ENCODE measurements at places on chromosomes 11 and 22. TPM values are rescaled to one million over a fixed set of nuclear protein-coding genes. Genes with fewer than 3 reads are reported as not detected.
A peak's percentile ranks its signal among the peaks of the same experiment; 100 is the strongest.

- H3K27ac ChIP-seq, result peak overlapping the region; percentile 82
- H3K27me3 ChIP-seq, result no peaks in the 10 kb centered on the region
- H3K4me1 ChIP-seq, result peaks cover 42% of the 10 kb centered on the region
Observed at GRCh38 chr11:8732748-8733241, 50.2 kb downstream of the RPL27A start.

The MPZL3 gene
- 1.6 TPM for total RNA-seq

DNA sequence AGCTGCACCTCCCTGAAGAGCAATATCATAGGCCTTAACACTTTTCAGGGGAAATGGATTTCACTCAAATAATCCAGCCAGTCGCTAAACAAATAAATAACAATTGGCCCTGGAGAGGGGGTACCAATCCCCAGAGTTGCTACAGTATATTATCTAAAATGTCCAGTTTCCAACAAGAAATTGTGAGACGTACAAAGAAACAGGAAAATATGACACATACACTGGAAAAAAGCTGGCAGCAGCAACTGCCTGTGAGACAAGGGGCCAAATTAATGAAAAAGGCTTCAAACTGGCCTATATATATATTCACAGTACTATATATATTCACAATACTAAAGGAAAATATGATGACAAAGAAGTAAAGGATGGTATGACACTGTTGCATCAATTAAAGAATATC lies 4.0 kb downstream of the NF2 start:
- no peaks in the 10 kb centered on the region for H3K36me3 ChIP-seq
- no peak for DNase-seq
- H3K27me3 ChIP-seq, result no peaks in the 10 kb centered on the region
- peak overlapping the region; percentile 59 for H3K27ac ChIP-seq
- H3K4me1 ChIP-seq, result peaks cover 36% of the 10 kb centered on the region

DNA sequence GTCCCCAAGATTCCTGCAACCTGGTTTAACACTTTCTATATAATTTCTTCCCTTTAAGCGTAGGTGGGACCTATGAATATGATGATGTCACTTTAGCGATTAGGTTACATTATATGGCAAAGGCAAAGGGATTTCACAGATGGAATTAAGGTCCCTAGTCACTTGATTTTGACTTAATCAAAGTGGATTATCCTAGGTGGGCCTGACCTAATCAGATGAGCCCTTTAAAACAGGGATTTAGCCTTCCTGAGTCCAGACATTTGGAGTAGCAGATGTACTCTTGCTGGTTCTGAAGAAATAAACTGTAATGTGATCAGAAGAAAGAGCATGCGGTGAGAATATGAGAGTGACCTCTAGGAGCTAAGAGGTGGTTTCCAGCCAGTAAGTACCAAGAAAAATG lies 67.8 kb upstream of the LIN7C start:
- no peaks in the 10 kb centered on the region for H3K36me3 ChIP-seq
- H3K27me3 ChIP-seq, result no peaks in the 10 kb centered on the region
- no peak for DNase-seq
- H3K4me1 ChIP-seq, result peaks cover 19% of the 10 kb centered on the region
- no peak overlapping the region for H3K4me3 ChIP-seq

DNA sequence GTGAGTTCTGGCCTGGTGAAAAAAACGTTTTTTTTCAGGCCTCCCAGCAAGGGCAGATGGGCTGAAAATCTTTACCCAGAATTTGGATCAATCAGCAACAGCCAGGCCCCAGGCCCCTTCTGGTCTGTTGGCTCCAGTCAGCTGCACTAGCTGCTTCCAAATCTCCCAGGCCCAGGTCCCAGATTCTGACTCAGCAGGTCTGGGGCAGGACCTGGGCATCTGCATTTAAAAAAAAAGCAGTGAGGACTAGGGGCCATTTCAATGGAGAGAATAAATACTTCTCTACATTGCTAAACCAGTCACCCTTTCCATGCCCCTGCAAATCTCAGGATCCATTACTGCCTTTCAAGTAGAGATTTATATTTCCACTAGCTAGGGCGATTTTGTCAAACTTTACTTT lies 4.3 kb downstream of the SLC15A3 start:
- H3K4me1 ChIP-seq, result peaks cover 13% of the 10 kb centered on the region
- H3K4me3 ChIP-seq, result no peak overlapping the region
- H3K27me3 ChIP-seq, result peaks cover 13% of the 10 kb centered on the region
- no peak overlapping the region for H3K27ac ChIP-seq

DNA sequence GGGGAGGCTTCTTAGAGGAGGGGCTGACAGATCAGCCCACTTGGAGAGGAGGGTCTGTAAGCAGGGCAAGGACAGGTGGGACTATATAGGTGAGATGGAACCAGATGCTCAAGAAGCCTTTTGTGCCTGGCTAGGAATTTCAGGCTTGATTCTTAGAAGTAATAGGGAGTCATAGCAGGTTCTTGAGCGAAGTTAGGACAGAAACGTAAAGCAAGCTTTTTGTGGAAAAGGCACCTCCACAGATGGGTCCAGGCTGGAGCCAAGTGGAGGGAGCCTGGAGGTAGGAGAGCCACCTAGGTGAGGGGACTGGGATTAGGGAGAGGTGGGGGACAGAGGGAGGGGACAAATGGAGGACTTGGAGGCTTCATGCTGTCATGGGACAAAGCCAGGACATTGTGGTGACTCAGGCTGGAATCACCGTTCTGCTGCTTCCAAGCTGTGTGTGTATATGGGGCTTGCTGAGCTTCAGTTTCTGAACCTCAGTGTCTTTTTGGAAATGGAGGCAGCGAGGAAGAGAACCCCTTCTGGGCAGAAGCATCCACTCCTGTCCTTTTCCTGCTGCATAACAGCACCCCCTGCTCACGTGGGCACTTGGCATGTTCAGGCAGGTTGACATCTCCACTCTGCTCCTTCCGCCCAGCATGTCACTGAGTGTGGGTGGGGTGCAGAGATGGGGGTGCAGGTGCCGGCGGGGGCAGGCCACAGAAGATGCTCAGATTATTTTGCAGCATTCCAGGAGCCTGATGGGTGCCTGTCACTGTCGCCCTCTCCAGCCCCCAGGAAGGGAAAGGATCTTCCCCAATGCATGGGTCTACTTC lies 58.0 kb downstream of the MCM5 start:
- no peaks in the 10 kb centered on the region for H3K36me3 ChIP-seq
- no peak overlapping the region for H3K4me3 ChIP-seq
- no peak overlapping the region for H3K27ac ChIP-seq
- no peaks in the 10 kb centered on the region for H3K4me1 ChIP-seq
- peaks cover 16% of the 10 kb centered on the region for H3K27me3 ChIP-seq
- no peak for DNase-seq

- H3K27me3 ChIP-seq, result no peaks in the 10 kb centered on the region
- H3K4me1 ChIP-seq, result peaks cover 47% of the 10 kb centered on the region
- no peak for DNase-seq
- H3K27ac ChIP-seq, result peak overlapping the region; percentile 8
Observed at GRCh38 chr11:12772324-12772723, 98.1 kb downstream of the TEAD1 start.

DNA sequence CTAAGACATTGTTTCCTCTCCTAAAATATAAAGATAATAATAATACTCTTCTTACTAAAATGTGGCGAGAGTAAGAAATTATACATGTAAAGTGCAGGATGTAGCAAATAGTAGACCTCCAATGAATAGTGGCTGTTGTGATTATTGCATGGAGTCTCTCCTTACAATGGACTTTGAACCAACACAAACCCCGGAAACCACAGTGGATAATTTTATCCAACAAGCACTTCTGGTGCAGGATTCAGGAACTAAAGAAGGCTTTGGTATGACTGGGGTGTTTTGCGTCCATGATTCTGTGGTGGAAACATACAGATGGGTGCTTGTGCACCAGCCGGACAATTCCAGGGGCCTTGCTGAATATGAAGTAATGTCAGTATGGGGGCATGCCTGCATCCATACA lies 146.4 kb upstream of the UBASH3B start:
- H3K36me3 ChIP-seq, result no peaks in the 10 kb centered on the region
- no peak for DNase-seq
- H3K27ac ChIP-seq, result no peak overlapping the region
- H3K27me3 ChIP-seq, result peaks cover 3% of the 10 kb centered on the region
- H3K4me1 ChIP-seq, result peaks cover 5% of the 10 kb centered on the region

GRCh38 chr11:31240340-31240904 lies 129.1 kb downstream of the DCDC1 start:
- no peak overlapping the region for H3K4me3 ChIP-seq
- H3K27ac ChIP-seq, result no peak overlapping the region
- H3K36me3 ChIP-seq, result no peaks in the 10 kb centered on the region
- H3K4me1 ChIP-seq, result no peaks in the 10 kb centered on the region
- no peak for DNase-seq

DNA sequence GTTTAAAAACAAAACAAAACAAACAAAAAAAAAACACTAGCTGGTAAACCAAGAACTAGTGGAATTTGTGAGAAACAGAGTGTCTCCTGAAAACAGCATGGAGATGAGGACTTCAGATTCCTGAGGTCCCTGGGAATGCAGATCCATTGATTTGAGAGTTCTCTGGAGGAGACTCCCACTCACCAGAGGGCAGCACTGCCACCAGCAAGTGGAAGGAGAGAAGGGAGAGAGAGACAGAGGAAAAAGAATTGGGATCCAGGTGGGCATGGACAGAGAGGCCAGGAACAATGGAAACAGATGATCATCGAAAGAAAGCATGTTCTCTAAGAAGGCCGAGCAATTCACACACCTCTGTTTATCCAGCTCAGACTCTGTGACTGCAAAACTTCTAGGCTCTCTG lies 31.8 kb downstream of the ETS1 start:
- no peak for DNase-seq
- H3K4me1 ChIP-seq, result peaks cover 17% of the 10 kb centered on the region
- H3K27me3 ChIP-seq, result no peaks in the 10 kb centered on the region
- no peak overlapping the region for H3K27ac ChIP-seq
- H3K4me3 ChIP-seq, result no peak overlapping the region
- no peaks in the 10 kb centered on the region for H3K36me3 ChIP-seq

The LAYN gene
- 12.9 TPM for total RNA-seq

The POTEH gene
- total RNA-seq, result not detected

DNA sequence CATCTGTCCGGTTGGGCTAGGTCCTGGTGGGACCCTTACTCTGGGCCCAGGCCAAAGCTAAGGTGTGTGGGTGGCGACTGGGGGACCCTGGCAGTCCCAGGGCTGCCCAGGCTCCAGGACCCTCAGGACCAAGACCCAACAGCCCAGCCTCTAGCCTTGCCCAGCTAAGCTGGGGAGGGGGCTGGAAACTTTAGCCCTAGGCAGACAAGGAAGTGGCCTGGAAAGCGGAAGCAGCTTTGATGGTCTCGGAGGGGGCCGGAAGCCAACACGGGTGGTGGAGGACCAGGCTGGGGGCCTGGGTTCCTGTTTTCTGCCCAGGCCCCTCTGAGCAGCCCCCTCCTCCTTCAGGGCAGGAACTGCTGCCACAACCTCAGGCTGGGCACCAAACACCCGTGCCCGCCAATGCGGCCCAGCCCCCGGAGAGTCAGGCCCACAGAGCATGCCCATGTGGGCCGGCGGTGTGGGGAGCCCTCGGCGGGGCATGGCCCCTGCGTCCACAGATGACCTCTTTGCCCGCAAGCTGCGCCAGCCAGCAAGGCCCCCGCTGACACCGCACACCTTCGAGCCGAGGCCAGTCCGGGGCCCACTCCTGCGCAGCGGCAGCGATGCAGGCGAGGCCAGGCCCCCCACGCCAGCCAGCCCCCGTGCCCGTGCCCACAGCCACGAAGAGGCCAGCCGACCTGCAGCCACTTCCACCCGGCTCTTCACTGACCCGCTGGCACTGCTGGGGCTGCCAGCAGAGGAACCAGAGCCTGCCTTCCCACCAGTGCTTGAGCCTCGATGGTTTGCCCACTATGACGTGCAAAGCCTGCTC lies 2.8 kb downstream of the SIPA1 start:
- no peaks in the 10 kb centered on the region for H3K27me3 ChIP-seq
- peaks cover 34% of the 10 kb centered on the region for H3K4me1 ChIP-seq
- H3K4me3 ChIP-seq, result no peak overlapping the region
- H3K27ac ChIP-seq, result no peak overlapping the region
- DNase-seq, result no peak
- H3K36me3 ChIP-seq, result peaks cover 6% of the 10 kb centered on the region

The PPM1F gene
- total RNA-seq, result 26.2 TPM

DNA sequence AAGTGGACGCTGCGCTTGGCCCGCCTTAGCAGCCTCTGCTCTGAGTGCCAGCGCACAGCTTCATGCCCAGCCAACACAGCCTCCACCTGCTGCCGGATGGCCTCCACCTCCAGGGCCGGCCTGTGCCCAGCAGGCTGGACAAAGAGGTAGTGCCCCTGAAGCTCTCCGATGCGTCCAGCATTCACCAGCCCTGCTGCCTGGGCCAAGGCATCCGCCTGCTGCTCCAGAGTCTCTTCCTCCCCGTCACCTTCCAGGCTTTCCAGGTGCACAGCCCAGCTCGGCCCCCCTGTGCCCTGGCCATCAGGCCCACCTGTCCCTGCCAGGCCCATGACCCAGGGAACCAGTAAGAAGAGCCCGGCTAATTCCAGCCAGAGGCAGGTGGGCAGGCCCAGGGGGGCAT lies 2.5 kb downstream of the PCSK7 start:
- H3K27me3 ChIP-seq, result no peaks in the 10 kb centered on the region
- H3K4me1 ChIP-seq, result peaks cover 44% of the 10 kb centered on the region
- peak overlapping the region; percentile 54 for H3K27ac ChIP-seq

The OR52I1 gene
- total RNA-seq, result not detected

- H3K36me3 ChIP-seq, result peaks cover 14% of the 10 kb centered on the region
- H3K27me3 ChIP-seq, result no peaks in the 10 kb centered on the region
- DNase-seq, result no peak
- no peak overlapping the region for H3K4me3 ChIP-seq
Observed at GRCh38 chr11:73107597-73107996, 34.5 kb downstream of the FCHSD2 start.

GRCh38 chr11:115585361-115586024 lies 81.3 kb upstream of the CADM1 start:
- H3K36me3 ChIP-seq, result no peaks in the 10 kb centered on the region
- H3K27me3 ChIP-seq, result peaks cover 10% of the 10 kb centered on the region
- H3K4me1 ChIP-seq, result peaks cover 16% of the 10 kb centered on the region

DNA sequence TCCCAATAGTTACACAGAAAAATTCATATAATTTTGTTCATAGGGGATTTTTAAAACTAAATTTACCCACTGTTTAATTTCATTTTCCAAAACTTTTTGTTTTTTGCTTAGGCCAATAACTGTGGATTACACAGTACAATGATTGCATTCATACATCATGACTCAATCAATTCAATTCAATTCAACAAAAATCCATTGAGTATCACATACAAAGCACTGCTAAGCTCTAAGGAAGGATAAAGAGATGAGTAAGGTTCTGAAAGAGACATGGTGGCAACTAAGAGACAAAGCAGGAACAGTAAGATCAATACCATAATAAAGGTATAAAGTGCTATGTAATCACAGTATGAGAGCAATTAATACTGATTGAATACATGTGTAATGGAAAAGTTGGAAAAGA lies 9.4 kb upstream of the LAYN start:
- H3K27ac ChIP-seq, result no peak overlapping the region
- peaks cover 23% of the 10 kb centered on the region for H3K4me1 ChIP-seq
- no peak for DNase-seq
- no peak overlapping the region for H3K4me3 ChIP-seq
- no peaks in the 10 kb centered on the region for H3K36me3 ChIP-seq
- H3K27me3 ChIP-seq, result peaks cover 2% of the 10 kb centered on the region

The DCDC1 gene
- not detected for total RNA-seq

- peak overlapping the region; percentile 99 for H3K4me3 ChIP-seq
- no peak for DNase-seq
- no peaks in the 10 kb centered on the region for H3K27me3 ChIP-seq
- H3K36me3 ChIP-seq, result peaks cover 1% of the 10 kb centered on the region
- H3K27ac ChIP-seq, result peak overlapping the region; percentile 32
Observed at GRCh38 chr11:18011633-18012032, 1.2 kb downstream of the SERGEF start.

The MMP10 gene
- total RNA-seq, result not detected

GRCh38 chr11:122202951-122203456 lies 87.0 kb upstream of the BLID start:
- H3K27me3 ChIP-seq, result no peaks in the 10 kb centered on the region
- no peaks in the 10 kb centered on the region for H3K36me3 ChIP-seq
- peaks cover 81% of the 10 kb centered on the region for H3K4me1 ChIP-seq
- H3K27ac ChIP-seq, result peak overlapping the region; percentile 87
